Activated CD4-positive, alpha-beta T cell treated with anti-CD3 and anti-CD28 coated beads, Interleukin-2, amount 10 ng/mL, durations not matched to agents 7 days and 5 days (primary cell): ENCODE measurements at places on chromosomes 2 and 18. TPM values are rescaled to one million over a fixed set of nuclear protein-coding genes. Genes with fewer than 3 reads are reported as not detected.

- H3K4me3 ChIP-seq = no peak overlapping the region
- DNase-seq = no peak
- peaks cover 10% of the 10 kb centered on the region for H3K27me3 ChIP-seq
- peaks cover 12% of the 10 kb centered on the region for H3K4me1 ChIP-seq
- H3K36me3 ChIP-seq = no peaks in the 10 kb centered on the region
Observed at GRCh38 chr18:57916684-57917083, 113.6 kb upstream of the ATP8B1 start.

- peak overlapping the region; percentile 40 for H3K4me3 ChIP-seq
- H3K36me3 ChIP-seq = peaks cover 33% of the 10 kb centered on the region
- H3K27ac ChIP-seq = peak overlapping the region; percentile 93
- peaks cover 28% of the 10 kb centered on the region for H3K4me1 ChIP-seq
- peak; percentile 49 for DNase-seq
Observed at GRCh38 chr2:60867848-60868247, 13.5 kb upstream of the REL start.

- no peak overlapping the region for H3K27ac ChIP-seq
- peaks cover 28% of the 10 kb centered on the region for H3K4me1 ChIP-seq
- peak; percentile 33 for DNase-seq
Observed at GRCh38 chr2:26088038-26088643, 54.3 kb downstream of the RAB10 start.

DNA sequence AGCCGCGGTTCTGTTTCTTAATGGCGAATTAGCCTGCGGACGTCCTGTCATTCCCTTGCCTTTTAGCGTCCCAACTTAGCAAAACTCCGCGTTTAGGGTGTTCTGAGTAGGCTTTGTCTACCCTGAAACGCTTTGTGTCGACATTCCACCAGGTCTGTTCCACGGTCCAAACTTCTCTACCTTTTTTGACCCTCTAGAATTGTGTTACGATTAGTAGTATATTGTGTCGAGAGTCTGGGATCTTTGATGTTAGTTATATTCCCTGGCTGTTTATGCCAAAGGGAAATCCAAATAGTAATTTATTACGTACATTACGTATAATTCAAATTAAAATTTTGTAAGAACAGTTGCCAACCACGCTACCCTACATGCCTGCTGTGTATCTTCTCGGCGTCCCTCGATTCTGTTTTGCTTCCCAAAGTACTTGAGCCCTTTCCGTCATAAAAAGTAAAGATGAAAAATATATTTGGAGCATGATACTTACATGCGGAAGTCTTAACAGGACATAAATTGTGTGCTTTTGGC is 495 bp upstream of the TTC32 start:
- peaks cover 35% of the 10 kb centered on the region for H3K4me1 ChIP-seq
- H3K4me3 ChIP-seq = peak overlapping the region; percentile 88
- H3K36me3 ChIP-seq = peaks cover 25% of the 10 kb centered on the region
- peak overlapping the region; percentile 96 for H3K27ac ChIP-seq
- H3K27me3 ChIP-seq = peaks cover 19% of the 10 kb centered on the region

DNA sequence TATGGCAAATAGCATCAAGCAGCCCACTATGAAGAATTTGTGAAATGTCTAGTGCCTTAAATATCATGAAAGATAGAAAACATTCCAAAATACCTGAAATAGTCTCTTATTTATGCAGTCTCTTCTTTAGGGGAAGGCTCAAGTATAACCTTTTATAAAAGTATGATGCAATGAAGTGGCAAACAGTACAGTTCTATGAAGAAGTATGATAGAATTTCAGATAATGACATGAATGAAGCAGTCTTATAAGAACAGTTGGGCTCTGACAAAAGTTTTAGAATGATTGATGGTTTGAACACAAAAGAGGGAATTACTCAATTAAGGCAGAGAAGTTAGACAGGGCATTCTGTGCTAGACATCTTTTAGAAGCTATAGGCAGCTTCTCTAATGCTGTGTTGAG is 1791.8 kb upstream of the PIK3C3 start:
- no peak overlapping the region for H3K27ac ChIP-seq
- H3K36me3 ChIP-seq = no peaks in the 10 kb centered on the region
- no peaks in the 10 kb centered on the region for H3K27me3 ChIP-seq
- no peaks in the 10 kb centered on the region for H3K4me1 ChIP-seq
- no peak for DNase-seq

- no peak for DNase-seq
- no peaks in the 10 kb centered on the region for H3K27me3 ChIP-seq
- no peak overlapping the region for H3K27ac ChIP-seq
- H3K4me3 ChIP-seq = no peak overlapping the region
Observed at GRCh38 chr18:37179384-37179783, 350.5 kb downstream of the KIAA1328 start.

- H3K4me3 ChIP-seq = no peak overlapping the region
- no peak for DNase-seq
- H3K36me3 ChIP-seq = no peaks in the 10 kb centered on the region
- no peaks in the 10 kb centered on the region for H3K4me1 ChIP-seq
Observed at GRCh38 chr2:216733046-216733445, 37.7 kb upstream of the IGFBP5 start.

- H3K36me3 ChIP-seq = no peaks in the 10 kb centered on the region
- peaks cover 23% of the 10 kb centered on the region for H3K4me1 ChIP-seq
- no peak overlapping the region for H3K27ac ChIP-seq
- H3K4me3 ChIP-seq = no peak overlapping the region
- peaks cover 4% of the 10 kb centered on the region for H3K27me3 ChIP-seq
Observed at GRCh38 chr2:46269001-46269400, 28.2 kb upstream of the EPAS1 start.

DNA sequence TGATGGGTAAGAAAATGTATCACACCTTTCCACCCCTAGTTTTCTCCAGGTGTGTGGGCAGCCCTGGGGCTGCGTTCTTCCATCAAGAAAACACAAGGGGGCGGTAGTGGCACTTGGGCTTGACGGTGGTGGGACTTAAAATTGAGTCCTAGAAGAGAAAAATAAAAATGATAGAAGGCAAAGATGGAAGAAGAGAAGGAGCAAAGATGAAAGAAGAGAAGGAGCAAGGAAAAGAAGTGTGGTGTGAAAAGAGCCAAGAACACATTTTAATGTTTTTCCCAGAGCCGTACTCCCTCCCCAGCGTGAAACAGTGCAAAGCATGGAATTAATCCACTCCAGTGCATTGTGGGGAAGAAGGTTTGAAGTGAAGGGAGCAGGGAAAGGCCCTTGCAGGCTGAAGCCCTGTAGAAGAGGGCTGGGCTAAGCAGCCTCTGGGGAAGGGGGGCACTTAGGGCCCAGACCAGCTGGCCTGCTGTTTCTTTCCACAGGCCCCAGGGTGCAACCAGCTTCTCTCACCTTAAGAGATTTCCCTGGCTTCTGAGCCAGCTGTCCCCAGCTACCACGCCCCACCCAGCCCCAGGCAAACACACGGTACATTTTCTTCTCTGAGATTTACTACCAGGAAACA is 256.8 kb downstream of the RNF152 start:
- H3K27me3 ChIP-seq = peaks cover 12% of the 10 kb centered on the region
- H3K27ac ChIP-seq = no peak overlapping the region
- DNase-seq = peak; percentile 51

DNA sequence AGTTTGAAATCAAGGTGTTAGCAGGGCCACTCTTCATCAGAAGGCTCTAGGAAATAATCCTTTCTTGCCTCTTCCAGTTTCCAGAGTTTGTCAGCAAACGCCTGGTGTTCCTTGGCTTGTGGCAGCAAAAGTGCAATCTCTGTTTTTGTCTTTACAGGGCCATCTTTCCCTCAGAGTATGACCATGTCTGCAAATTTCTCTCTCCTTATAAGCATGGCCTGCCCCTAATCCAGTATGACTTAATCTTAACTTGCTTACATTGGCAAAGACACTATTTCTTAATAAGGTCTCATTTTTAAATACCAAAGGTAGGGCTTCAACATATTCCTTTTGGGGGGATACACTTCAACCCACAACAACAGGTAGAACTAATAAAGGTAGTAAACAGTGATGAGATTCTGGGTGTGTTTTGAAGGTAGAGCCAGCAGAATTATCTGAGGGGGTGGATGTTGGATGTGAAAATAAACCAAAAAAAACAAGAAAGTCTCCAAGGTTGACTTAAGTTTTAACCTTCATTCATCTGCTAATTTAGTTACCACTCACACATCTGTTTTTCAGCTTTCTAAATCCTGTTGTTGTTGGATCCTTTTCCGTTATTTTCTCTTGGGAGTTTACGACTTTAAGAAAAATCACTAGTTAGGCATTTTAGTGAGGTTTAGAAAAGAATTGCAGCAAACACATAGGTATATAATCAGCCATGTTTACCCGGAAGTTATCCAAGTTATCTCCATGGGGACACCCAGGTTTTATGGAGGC is 234.4 kb upstream of the FIGN start:
- H3K27me3 ChIP-seq = no peaks in the 10 kb centered on the region
- DNase-seq = no peak
- H3K4me3 ChIP-seq = no peak overlapping the region

GRCh38 chr2:191417746-191418145 is 172.5 kb downstream of the MYO1B start:
- no peaks in the 10 kb centered on the region for H3K27me3 ChIP-seq
- no peaks in the 10 kb centered on the region for H3K4me1 ChIP-seq
- H3K27ac ChIP-seq = no peak overlapping the region
- no peak overlapping the region for H3K4me3 ChIP-seq
- no peak for DNase-seq

DNA sequence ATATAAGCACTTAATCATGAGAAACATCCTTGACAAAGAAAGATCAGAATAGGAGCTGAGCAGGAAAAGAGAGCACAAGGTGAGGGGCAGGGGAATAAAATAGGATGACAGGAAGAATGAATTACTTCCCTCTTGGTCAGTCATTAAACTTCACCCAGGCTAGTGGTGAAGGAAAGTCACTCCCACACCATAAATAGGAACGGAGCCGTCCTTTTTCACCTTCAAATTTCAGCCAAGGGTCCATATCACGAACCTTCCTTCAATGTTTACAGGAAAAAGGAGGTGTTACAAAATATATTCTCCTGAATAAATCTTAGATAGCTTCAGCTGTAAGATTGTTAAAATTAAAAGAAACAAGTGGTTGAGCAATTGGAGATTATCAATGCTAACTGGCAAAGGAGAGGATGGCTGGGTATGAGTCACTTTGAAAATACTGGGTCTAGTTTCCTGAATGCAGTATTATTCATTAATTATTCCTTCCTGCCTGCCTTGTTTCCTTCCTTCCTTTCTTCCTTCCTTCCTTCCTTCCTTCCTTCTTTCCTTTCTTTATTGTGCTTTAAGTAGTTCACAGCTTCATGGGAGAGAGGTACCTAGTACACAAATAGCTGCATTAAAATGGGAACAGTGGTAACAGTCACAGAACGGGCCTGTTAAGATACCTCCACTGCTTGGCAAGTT is 292.3 kb upstream of the ID2 start:
- no peak for DNase-seq
- H3K4me1 ChIP-seq = peaks cover 4% of the 10 kb centered on the region
- peaks cover 2% of the 10 kb centered on the region for H3K36me3 ChIP-seq

GPR75 gene
- 2.6 TPM for total RNA-seq

DNAH6 gene
- total RNA-seq = 1.00 TPM

RBM45 gene
- total RNA-seq = 22.0 TPM

TLX2 gene
- total RNA-seq = 0.40 TPM

DOK6 gene
- not detected for total RNA-seq
